ENCODE measurements at places on chromosomes 16 and 17.

GRCh38 chr17:16529906-16530305 is 37.9 kb upstream of the LRRC75A start:
- DNase-seq = no peak

- DNase-seq = no peak
Measured at GRCh38 chr16:57575468-57576277, 33.2 kb downstream of the ADGRG5 start.

DNA sequence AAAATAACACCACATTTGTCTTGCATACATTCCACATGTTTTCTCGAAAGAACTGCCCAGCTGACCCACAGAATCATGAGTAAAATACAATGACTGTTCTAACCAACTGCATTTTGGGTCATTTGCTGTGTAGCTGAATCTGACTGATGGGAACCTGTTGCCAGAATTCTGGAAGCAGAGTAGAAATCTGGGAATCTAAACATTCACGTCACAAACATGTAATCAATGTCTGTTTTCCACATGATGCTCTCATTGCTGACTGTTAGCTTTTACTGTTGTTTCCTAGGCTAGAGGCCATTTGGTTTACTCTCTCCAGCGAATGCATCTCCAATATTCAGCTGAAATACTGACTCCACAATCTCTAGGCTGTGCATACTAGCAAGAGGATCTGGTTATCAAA is 710.1 kb downstream of the KCNJ2 start:
- no peak for DNase-seq

GRCh38 chr17:53629188-53629587 is 193.5 kb upstream of the KIF2B start:
- no peak for DNase-seq

- DNase-seq = no peak
Measured at GRCh38 chr16:3513892-3514583, 13.2 kb downstream of the CLUAP1 start.

GRCh38 chr16:53598511-53599275 is 95.7 kb upstream of the AKTIP start:
- no peak for DNase-seq

GRCh38 chr17:31481783-31482081 is 90.3 kb downstream of the RAB11FIP4 start:
- DNase-seq = no peak

GRCh38 chr17:72204742-72205141 is 83.9 kb downstream of the SOX9 start:
- DNase-seq = no peak

GRCh38 chr17:79104898-79105600 is 30.4 kb downstream of the ENGASE start:
- DNase-seq = no peak

DNA sequence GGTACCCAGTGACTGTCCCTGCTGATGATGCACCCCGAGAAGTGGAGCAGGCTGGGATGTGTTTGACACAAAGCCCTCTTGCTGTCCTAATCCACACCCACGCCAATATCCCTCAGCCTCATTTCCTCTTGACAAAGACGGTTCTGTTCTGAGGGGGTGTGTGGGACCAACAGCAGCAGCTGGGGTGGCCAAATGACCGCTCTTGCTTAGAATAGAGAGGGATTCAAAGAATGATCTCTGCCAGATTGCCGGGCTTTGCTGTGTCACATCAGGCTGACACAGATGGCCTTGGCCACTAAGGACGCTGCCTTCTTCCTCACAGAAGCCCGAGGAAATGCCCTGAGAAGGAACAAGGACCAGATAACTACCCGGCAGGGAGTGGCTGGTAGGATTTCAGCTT is 250.7 kb downstream of the NTN1 start:
- no peak for DNase-seq

Data from activated T-cell treated with anti-CD3 and anti-CD28 coated beads for 24 hours (primary cell).